ENCODE measurements at places on chromosomes 1 and 21.

- no peak for DNase-seq
Observed at GRCh38 chr1:147785794-147786506, 25.5 kb upstream of the GJA5 start.

DNA sequence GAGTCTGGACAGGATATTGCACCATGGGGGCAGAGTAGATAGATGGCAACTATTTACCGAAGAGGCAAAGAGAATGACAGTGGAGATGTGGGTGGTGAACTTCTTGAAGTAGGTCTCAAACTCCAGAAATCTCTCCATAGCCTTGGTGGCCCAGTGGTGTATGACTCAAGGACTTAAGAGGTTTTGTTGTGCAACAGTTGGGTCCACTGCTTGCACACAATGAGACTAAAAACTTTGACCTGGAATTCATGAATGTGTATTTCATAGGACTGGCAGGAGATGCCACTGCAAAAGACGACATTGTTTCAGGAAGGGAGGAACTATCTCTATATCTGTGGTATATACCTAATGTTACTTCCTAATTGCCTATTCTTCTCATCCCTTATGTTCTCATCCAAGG is 75.9 kb downstream of the ZSCAN20 start:
- DNase-seq = no peak

- no peak for DNase-seq
Observed at GRCh38 chr1:44135886-44136285, 5.5 kb downstream of the KLF18 start.

DNA sequence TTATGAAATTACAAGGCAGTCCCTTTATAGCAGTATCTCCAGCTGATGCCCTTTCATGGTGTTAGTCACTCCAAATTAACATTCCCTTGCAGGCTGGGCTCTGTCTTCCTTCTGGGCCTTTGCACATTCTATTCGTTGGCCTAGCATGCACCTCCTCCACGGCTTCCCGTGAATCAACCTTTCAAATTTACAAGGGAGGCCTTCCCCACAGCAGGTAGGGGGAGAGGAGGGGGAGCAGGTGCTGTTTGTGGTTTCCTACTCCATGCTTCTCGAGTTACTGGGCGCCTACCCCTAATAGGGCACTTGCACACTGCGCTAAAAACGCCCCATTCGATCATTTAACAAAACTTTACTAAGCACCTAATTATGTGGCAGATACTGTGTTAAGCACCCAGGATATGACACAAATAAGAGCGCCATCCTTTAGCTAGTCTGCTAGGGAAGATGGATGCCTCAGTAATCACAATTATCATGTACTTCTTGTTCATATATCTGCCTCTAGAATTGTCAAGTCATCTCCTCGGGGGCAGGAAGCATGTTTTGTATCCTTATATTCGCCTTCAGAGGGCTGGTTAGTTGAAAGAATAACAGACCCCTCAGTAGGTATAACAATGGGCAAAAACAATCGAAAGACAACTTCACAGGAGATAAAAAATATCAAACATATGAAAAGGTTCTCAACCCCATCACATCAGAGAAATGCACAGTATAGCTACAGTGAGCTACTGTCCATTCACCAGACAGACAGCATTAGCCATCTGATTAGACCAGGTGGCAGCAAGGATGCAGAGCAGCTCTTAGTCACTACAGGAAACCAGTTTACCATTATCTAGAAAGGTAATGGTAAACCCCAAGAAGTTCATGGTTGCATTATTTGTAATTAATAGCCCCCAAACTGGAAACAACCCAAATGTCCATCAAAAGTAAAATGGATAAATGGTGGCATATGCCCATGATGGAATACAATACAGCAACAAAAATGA is 1.7 kb upstream of the ADAR start:
- DNase-seq = no peak

- no peak for DNase-seq
Observed at GRCh38 chr1:47161298-47162040, 24.2 kb downstream of the CYP4A22 start.

DNA sequence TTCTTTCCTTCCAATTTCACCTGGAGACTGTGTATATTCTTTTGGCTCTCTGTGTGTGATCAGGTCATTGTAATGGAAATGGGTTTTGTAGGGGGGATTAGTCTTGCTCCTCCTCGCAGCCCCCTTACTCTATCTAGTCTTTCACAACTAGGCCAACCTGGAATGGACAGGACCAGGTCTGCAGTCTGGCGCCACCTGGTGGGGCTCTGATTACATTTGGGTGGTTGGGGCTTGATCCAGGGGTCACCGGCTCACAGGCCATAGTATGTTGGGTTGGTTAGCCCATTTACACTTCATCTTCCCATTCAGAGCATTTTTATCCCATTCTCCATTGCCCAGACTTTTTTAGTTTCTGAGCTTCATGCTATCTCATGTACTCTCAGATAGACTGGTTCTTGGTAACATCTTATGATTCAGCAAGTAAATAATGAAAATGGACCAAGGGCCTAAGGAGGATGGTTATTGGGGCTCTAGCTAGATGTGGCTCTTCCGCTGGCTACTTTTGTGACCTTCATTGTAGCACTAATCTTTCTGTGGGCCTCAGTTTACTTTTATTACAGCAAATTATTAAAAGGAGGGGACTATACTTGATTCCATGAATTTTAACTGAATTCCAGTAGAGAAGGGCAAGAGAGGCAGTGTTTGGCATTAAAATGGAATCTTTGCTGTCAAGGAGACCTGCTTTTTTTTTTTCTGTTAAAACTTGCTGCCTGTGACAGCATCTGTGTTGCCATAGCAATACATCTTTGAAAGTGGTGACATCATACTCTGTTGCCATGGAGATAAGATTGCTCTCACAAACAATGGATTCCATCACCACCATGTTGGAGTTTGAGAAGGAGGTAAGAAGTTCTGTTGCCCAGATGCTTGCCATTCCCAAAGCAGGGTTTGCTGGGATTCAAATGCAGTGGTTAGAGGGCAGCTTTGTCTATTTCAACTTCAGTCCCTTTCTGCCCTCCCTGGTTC is 150.1 kb downstream of the PLXNA2 start:
- DNase-seq = no peak

GRCh38 chr1:236887081-236887480 is 92.0 kb downstream of the MTR start:
- DNase-seq = no peak

Measured in nucleus accumbens (tissue), 56 donors.